NCI-H774 (cell line): ENCODE measurements at places on chromosomes 6 and 20.
A peak's percentile ranks its signal among the peaks of the same experiment; 100 is the strongest.

- no peak for DNase-seq
Measured at GRCh38 chr6:28675600-28675999, 149.9 kb downstream of the GPX5 start.

- no peak for DNase-seq
Measured at GRCh38 chr6:34901930-34902329, 12.9 kb downstream of the ANKS1A start.

DNA sequence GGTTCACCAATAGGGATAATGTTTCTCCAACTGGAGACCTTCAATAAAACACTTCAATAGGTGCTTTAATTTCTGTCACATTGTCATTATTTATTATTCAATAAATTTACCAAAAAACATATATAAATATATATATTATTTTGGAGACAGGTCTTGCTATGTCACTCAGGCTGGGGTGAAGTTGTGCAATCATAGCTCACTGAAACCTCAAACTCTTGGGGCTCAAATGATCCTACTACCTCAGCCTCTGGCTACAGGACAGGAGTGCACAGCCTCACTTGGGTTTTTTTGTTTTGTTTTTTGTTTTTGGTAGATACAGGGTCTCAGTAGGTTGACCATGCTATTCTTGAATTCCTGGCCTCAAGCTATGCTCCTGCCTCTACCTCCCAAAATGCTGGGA, 9.9 kb downstream of the SMLR1 start:
- no peak for DNase-seq

DNA sequence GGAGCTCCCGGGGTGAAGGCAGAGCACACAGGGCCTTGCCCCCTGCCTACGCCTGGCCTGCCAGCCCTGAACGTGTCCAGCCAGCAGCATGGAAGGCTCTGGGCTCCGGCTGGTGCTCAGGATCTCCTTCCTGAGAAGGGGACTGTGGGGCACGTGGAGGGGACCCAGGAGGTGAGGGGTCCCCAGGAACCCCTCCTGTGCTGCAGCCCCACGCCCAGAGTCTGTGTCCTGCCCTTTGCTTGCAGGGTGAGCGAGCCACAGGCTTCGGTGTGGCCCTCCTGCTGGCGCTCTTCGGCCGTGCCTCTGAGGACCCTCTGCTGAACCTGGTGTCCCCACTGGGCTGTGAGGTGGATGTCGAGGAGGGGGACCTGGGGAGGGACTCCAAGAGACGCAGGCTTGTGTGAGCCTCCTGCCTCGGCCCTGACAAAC, 22.3 kb downstream of the NPEPL1 start:
- DNase-seq = no peak

- no peak for DNase-seq
Measured at GRCh38 chr6:28953585-28954258, 29.9 kb upstream of the TRIM27 start.

DNA sequence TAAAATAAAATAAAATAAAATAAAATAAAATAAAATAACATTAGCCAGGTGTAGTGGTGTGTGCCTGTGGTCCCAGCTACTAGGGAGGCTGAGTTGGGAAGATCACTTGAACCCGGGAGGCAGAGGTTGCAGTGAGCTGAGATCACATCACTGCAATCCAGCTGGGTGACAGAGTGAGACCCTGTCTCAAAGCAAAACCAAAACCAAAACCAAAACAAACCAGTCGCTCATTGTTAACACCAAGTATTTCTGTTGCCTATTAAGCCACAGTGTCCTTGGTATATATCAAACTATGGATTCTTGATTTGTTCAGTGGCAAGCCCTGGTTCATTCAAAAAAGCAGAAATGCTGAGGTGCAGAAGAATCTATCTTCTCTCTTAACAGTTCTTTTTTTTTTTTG, 65.7 kb downstream of the PYGB start:
- no peak for DNase-seq

DNA sequence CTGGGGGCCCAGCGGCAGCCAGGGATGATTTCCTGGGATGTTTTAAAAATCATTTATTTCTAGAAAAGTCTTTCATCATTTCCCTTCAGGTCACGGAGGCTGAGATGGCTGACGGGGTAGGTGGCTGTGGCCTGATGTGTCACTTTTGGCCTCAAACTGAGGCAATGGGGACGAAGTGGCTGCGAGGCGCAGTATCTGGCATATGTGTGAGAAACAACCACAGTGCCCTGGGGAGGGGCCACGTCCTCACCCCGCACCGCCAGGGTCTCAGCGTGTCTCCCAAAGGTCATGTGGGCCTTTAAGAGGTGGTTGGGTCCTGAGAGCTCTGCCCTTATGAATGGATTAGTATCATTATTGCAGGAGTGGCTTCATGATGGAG, 120.0 kb downstream of the CEBPB start:
- no peak for DNase-seq

DNA sequence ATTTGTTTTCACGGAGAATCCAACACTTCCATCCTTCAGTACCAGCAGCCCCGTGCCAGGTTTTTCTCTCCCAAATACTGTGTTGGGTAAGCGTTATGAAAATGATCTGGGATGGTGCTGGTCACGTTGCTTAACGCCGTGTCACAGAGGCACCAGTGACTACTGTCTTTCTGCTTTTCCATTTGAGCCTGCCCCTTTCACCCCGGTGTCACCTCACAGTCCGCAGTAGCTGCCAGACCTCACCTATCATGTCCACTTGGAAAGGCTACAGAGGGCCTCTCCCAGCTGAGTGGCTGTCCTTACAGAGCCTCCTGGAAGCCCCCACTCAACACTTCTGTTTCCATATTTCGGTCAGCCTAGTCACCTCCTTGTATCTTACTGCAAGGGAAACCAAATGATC, 176.5 kb upstream of the ARID1B start:
- no peak for DNase-seq

- no peak for DNase-seq
Measured at GRCh38 chr6:142429195-142429594, 127.4 kb downstream of the ADGRG6 start.

DNA sequence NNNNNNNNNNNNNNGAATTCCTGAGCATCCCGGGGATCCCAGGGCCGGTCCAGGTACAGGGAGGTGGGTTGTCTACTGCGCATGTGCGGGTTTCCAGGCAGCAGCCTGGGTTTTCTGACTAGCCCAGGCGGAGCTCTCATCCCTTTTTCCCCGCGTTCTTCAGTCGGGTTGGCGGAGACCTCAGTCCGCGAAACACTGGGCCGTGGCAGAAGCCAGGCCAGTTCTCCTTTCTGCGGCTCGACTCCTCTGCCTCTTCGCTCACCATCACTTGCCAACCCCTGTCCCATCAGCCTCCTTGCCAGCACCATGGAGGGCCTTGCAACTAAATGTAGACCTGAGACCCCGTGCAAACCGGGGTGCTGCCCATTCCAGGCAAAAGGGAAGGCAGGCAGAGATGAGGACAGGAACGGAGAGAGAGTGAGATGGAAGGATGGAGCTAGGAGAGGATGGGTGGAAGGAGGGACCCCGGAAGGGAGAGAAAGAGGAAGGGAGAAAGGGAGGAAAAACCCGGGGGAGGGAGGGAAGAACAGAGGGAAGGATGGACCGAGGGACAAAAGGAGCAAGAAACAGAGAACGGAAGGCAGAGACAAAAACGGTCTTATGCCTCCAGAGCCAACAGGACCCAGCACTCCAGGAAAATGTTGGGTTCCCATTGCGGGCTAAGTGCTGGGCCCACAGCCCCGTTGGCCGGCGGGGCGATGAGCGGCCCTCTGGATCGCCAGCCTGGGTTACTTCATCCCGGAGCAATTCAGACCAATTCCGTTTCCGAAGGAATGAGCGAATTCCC, 445.4 kb upstream of the DEFB115 start:
- peak; percentile 10 for DNase-seq

- DNase-seq = no peak
Measured at GRCh38 chr20:45727044-45727443, 4.9 kb downstream of the SPINT4 start.

DNA sequence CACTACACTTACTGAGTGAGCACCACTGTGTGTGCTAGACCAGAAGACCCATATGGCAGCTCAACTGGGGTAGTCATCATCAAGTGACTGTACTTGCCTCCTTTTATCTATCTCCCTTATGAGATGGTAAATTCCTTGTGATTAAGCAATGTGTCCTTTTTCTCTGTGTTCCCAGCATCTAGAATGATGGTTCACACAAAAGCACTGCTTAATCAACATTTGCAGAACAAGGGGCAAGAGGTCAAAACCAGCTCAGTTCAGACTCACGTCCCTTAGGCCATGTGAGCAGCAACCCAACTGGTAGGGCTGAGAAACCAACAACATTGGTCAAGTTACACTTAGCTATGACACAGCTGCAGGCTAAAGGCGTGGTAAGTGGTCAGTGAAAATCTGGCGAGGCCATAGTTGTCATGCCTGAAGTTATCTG, 10.0 kb downstream of the TRAM2 start:
- DNase-seq = no peak

GRCh38 chr6:15577550-15578171, 85.2 kb downstream of the DTNBP1 start:
- DNase-seq = no peak

GRCh38 chr6:113451049-113451448, 406.1 kb upstream of the MARCKS start:
- DNase-seq = no peak

DNA sequence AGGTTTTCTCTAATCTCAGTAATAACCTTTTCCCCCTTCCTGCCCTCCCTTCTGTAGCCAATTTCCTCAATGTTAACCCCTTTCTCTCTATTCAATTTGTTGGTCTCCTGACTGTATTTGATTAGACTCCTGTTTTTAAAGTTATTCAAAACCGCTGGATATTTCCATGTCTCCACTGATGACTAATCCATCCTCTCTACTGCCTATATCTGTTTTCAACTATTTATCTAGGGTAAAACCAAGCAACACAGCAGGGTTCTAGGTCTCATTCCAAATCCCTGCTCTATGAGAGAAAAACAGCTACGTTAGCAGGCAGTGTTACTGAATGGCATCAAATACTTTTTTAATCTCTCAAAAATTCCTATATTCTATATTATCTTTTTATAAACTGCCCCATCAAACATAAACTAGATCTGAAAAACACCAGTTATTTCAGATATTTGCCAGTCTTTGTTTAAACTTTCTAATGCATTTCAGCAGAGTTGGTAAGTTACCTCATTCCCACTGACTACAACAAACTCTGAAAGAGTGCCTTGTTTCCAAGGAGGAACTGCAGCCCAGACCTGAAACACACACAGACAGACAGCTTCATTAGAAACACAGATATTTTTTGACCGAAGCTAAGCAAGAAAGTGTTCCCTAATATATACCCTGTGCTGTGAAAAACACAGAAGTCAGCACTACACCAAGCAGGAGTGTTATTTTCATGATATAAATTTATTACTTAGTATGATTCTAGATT, 8.2 kb downstream of the RTN4IP1 start:
- no peak for DNase-seq

DNA sequence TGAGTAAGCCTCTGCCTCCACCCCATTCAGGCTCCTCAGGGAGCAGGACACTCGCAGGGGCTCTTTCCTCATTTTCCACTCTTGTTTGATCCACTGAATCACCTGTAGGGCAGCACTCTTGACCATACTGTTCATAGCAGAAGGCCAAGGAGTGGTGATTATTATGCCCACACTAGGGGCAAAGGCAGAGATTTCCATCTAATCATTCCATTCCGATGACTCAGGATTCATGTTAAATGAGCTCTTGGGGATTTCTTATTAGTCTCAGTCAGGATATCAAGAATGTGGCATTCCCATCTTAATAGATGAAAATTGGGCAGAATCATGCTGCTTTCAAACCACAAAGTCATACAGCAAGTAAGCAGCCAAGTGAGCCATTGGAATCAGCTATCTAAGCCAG, 101.9 kb upstream of the MOCS1 start:
- DNase-seq = no peak

DNA sequence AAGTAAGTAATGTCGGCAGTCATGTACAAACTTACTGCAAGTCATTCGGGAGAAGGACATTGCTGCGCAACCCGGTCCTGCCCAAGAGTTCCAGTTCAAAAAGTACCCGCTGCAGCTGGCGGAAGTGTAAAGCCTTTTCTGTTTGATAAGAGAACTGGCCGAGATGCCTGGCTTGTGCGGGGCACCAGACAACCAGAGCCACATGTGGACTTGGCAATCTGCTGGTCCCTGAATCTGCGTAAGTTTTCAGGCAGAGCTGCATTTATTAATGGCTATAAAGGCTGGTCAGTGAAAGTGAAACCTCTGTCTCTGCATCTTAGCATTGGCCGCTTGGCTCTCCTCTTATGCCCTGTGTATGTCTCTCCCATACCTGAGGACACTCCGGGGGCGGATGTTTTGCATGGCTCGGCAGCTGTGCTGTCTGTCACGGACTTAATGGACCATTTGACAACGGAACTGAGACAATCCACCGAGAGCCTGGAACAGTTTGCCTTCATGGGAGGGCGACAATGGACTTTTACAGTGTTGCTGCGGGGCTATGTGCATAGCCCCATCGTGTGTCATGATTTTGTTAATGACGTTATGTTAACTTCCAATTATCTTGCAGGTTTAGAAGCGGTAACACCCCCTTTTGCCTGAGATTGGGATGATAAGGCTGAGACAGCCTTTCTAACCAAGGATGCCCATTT, 19.8 kb upstream of the RGS17 start:
- DNase-seq = peak; percentile 80

GRCh38 chr6:113619077-113619476, 238.1 kb upstream of the MARCKS start:
- no peak for DNase-seq

- no peak for DNase-seq
Measured at GRCh38 chr6:17601386-17601703, 1.2 kb downstream of the FAM8A1 start.

DNA sequence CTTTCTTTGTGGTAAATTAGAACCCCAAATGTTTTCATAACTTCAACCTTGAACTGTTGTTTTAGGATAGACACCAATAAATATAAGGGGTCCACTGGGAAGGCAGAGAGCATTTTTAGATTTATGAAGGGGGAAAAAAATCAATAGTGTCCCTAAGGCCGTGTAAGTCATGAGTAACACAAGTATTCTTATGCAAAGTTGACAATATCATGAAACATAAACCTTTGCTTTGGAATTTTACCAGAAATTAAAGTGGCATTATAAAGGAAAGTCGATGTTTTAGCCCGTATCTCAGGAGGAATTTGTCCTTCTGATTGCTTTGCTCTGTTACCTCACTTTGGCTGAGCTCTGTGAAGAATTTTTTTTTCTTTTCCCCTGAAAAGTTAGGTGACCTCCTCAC, 394.9 kb upstream of the FLRT3 start:
- DNase-seq = no peak

GRCh38 chr20:34781220-34781619, 44.2 kb downstream of the NCOA6 start:
- DNase-seq = no peak
